ENCODE measurements at places on chromosomes 12 and 14.
A peak's percentile ranks its signal among the peaks of the same experiment; 100 is the strongest.

GRCh38 chr12:4273273-4273651 is 300 bp upstream of the CCND2 start:
- no peak for DNase-seq

- no peak for DNase-seq
Measured at GRCh38 chr12:94762259-94762942, 112.0 kb upstream of the TMCC3 start.

DNA sequence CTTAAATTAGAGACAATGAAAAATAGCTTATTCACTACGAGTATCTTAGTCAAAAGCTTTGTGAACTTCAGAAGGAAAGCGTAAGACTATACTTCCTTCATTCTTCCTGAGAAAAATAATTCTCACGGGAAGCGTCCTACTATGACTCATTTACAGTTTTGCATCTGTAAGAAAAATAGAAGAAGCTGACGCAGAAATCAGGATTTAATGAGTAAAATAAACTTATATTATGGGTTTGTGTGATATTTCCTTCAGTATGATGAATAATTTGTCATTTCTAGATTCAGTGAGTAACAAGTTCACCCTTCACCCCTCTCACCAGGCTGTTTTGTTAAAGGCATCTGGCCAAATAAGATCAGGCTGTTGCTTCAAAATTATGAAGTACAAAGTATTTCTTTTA is 17.8 kb upstream of the PDE3A start:
- DNase-seq, result no peak

DNA sequence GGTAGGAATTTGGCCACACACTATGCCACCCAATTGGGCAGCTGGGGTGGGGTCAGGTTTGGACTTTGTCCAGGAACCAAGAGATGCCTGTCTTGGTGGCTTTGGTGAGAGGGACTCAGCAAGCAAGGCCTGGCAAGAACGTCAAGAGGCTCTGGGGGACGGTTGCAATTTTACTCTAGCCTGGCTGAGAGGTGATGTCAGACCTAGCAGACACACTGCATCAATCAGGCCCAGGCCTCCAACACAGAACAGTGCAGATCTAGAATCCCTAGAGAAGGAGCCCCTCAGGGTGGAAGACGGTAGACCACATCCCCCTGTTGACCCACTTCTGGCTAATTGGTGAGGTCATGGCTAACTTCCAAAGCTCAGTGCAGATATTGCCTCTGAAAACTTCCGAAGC is 1.6 kb upstream of the UNC119B start:
- DNase-seq, result no peak

DNA sequence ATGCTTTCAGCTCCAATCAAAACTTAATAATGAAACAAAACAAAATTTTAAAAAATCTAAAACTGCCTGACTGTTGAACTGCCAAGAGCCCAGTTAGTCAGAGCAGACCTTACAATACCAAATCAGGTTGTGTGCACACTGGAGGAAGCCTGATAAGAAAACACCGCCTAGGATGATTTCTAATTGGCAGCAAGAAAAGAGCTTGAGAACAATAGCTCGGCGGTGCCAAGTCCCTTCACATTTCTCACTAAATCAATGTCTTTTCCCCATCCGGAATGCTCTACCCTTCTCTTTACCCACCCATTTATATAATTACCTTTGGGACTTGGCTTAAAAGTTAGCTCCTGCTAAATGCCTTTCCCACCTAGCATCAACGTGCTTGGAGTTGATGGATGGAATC is 256.7 kb downstream of the C12orf75 start:
- DNase-seq, result no peak

DNA sequence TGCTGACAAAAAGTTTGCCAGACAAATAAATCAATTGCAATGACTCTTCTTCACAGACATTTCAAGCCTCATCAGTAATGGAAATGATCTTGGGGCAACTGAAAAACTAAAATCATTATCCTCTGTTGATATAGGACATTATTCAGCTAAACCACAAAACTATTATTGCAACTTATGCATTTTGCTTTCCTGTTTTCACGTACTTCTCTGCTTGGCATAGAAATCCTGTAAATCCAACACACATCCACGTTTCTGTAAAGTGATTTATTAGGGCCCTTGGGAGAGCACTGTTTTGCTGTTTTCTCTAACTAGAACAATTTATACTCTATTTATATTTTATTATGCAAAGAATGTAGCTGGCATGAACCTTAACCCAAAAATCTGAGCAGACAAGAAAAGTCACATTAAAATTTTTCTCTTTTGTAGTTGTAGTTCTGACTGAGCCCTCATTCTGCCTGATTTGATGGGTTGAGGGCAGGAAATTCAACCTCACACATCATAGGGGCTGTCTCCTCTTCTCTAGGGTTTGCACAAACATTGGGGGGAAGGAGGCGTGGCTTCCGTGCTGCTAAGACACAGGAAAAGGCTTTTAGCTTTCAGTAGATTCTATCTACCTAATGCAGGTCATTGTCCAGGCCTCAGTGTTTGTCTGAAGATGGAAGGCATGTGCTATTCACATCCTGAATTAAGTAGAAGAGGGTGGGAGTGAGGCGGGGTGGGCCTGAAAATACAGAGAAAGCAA is 11.5 kb upstream of the NUP107 start:
- DNase-seq, result peak; percentile 6

- DNase-seq, result no peak
Measured at GRCh38 chr12:125184213-125184967, 119.2 kb downstream of the AACS start.

GRCh38 chr12:59408431-59408830 is 187.4 kb upstream of the SLC16A7 start:
- DNase-seq, result no peak

DNA sequence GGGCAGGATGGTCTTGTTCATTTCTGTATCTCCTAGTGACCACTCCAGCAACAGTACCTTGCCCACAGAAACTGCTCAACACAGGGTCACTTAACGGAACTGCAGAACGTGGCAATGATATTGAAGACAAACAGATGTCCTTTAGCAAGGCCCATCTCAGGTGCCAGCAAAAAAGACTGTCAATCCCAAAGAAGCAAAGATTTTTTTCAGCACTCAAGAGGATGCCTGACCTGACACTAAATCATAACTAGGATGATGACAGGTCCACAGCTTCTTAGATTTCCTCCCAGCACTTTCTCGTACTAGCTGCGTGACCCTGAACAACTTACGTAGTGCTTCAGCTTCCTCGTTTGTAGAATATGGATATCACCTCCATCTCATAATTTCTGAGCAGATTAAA is 39.4 kb downstream of the ATP2B1 start:
- no peak for DNase-seq

- no peak for DNase-seq
Measured at GRCh38 chr12:120235369-120236323, 29.9 kb downstream of the PXN start.

DNA sequence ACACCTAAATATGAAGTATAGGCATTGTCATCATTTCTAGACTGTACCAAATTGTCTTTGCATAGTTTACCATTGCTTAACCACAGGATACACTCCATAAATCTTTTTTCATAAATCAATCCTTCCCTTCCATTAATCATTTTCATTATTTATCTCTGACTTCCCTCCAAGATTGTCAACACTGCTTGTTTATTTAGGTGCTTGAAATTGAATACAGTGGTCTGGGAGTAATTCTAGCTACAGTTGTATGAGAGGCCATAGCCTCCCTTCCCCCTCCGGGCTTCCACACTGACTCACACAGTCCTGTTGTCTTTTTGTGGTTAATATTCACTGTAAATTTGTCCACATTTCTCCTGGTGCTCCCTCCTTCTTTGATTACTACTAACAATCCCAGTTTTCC is 114.2 kb upstream of the ARID2 start:
- DNase-seq, result no peak

DNA sequence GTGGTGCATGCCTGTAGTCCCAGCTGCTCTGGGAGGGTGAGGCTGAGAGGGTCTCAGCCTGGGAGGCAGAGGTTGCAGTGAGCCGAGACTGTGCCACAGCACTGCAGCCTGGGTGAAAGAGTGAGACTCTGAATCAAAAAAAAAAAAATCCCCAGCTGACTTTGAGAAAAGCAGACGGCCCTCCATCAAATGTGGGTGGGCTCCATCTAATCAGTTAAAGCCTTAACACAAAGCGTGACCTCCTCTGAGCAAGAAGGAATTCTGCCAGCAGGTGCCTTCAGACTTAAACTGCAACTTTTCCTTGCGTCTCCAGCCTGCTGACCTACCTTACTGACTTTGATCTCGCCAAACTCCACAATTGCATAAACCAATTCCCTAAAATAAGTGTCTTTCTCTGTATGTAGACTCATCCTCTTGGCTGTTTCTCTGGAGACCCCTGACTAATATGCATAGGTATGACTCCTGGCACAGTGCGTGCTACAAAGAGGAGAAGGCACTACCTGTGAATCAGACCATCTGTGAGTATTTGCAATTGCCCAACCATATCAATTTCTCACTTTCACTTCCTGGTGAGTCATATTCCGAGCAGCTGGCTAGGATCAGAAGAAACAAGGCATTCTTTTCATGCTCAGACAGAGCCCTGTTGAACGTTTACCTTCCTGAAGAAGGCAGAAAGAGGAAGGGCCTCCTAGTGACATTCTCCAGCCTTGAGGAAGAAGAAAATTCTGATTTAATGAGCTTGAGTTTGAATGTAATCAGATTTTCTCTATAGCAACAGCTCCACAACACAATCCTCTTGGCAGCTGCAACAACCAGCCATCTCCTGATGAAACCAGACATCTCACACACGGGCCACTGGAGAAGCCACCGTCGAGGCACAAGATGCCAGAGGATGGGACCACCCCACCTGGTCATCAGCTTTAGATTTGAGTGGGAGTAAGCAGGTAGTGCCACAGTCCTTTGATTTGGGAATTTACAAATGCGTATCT is 54.3 kb downstream of the CLMN start:
- DNase-seq, result no peak

- DNase-seq, result no peak
Measured at GRCh38 chr12:75564398-75564797, 53.0 kb upstream of the KRR1 start.

DNA sequence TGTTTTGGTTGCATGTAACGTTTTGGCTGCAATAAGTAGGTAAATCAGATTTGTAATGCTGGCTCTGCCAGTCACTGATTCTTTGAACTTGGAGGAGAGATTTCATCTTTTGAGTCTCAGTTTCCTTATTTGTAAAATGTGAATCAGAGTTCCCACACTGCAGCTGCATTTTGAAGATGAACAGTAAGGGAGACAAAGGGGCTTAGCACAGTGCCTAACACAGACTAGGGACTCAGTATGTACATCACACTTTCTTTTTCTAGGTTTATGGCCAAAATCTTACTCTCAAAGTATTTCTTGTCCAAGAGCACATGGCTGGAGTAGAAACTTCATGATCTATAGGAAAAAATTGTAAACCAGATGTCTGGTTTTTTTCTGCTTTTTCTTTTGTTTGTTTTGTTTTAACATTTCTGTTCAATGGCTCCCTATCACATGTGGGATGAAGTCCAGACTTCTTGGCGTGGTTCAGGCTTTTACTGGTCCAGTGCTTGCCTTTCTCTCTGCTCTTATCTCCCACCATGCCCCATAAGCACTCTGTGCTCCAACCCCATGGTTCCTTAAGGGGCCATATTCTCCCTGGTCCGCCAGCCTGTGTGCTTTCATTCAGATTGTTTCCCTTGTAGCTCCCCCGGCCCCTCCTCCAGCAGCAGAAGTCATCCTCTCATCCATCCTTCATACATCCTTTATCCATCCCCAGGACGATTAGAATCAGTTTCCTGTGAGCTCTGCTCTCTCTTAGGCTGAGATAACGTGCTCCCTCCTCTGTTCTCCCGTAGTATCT is 58.0 kb downstream of the SYNE2 start:
- no peak for DNase-seq

DNA sequence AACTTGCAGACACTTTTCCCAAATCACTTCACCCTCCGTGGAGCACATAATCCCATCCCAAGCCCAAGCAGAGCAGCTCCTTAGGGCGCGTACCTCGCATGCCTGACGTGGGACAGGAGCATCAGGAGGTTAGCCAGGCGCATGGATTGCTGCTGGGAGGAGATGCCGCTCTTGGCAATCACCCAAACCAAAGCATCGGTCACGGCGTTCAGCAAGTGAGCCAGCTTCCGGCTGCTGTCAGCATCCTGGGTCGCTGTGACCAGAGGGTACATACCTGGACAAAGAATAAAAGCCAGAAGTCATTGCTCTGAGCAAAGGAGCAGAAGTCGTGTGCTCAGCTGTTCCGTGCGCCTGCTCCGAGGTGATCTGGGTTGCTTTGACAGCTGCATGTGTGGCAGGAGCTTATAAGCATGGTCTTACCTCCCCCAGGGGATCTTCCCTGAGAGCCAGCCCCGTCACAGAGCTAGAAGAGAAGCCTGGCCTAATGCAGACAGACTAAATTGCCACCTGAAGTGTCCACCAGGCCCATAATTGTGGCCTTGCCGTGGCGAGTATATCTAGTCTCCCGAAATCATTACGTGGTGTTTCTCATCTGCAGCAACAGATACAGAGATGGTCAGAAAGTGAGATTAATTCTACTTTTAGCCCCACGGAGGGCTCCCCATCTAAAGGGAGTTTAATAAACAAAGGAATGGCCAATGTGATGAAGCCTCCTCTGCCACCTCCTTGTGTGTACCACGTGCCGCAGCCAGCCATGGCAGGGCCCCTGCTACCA is 59.1 kb downstream of the ESR2 start:
- no peak for DNase-seq

DNA sequence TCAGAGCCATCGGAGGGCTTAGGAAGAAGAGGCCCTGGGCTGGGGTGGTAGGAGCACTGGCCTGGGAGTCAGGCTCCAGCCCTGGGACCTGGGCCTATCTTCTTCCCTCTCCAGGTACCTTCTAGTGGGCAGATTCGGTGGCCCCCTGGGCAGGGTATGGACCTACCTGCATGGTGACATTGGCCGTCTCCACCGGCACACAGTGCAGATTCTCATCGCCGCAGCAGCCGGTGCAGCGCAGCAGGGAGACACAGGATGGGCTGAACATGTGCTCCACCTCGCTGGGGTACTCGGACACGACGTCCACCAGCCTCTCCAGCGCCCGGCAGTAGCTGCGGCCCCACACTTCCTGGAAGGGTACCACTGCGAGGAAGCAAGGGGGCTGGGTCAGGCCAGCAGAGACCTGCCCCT is 6.2 kb downstream of the PGF start:
- DNase-seq, result no peak

DNA sequence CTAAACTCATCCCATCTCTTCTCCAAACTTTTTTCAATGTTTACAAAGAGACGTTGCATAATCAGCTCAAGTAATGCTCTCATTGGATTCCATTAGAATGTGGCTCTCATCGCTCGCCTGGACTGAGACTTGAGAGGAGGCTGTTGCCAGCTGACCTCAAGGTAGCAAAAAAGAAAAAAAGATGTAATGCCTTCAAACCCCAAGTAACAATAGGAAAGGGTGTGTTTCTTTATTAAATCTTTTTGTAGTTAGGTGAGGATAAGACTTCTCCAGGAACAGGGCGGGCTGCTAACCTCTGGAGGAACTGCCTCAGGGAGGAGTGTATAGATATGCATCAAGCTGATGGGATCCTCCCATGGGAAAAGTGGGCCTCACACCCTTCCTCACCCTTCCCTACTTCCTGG is 956 bp upstream of the PTHLH start:
- DNase-seq, result no peak

GRCh38 chr12:6964605-6965025 is 5.8 kb downstream of the PHB2 start:
- no peak for DNase-seq
